MV-4-11 (cell line): ENCODE measurements at places on chromosomes 5 and 9.

- peak; percentile 21 for DNase-seq
Measured at GRCh38 chr5:146753641-146754040, 124.9 kb downstream of the PPP2R2B start.

DNA sequence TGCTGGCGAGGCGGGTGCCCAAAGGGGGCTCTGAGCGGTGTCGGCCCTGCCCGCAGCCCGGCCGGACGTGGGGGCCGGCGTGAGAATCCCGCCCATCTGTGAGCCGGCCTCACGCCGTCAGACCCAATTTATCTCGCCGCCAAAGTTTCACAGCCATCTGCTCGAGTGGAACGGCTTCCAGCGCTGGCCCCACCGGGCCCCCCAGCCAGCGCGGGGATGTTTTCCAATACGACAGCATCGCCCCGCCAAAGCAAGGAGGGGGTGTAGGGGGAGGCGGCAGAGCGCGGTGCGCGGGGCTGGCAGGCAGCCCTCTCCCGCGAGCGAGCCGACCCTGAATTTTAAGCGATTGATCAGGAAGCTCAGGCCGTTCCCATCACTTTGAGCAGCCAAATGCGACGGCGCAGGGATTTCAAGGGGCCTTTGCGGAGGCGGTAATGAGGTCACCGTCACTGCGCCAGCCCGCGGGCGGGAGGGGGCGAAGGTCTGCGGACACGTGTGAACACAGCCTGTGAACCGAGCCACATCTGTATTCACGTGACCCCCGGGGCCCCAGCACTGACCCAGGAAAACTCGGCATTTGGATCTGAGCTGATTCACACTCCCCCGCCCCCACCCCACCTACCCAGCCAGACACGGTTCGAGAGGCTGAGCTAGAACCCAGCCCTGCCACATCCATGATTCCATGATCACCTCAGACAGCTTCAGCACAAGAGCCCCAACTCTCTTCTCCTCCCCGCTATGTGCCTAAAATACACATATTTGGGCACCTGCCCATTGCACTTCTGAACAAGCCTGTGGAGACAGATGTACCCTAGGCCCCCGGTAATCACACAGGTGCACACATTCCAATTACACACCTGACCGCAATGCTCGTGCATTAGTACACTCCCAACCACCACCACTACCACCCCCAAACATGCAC lies 47.8 kb upstream of the PSD2 start:
- DNase-seq: no peak

- no peak for DNase-seq
Measured at GRCh38 chr9:136794281-136794999, 1.7 kb upstream of the CCDC183 start.

GRCh38 chr5:135192351-135192750 lies 158.3 kb upstream of the PITX1 start:
- DNase-seq: no peak

DNA sequence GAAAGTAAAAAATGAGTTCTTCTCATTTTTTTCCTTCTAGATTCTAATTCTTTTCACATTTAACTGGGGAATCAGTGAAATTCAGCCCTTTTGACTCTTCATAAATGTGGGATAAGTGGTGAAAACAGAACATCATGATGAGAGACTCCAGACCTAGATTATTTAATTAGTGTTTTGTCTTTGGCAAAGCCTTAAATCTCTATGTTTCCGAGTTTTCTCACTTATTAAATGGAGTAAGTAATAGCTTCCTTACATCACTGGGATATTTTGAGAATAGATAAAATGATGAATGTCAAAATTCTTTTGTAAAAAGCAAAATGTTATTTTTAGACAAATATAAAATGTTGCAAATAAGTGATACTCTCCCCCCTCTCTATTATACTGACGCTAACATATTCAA lies 468.6 kb upstream of the ARRDC3 start:
- DNase-seq: no peak

GRCh38 chr5:51691538-51692079 lies 308.4 kb downstream of the ISL1 start:
- DNase-seq: no peak

- no peak for DNase-seq
Measured at GRCh38 chr5:122056913-122057312, 21.1 kb downstream of the LOX start.

DNA sequence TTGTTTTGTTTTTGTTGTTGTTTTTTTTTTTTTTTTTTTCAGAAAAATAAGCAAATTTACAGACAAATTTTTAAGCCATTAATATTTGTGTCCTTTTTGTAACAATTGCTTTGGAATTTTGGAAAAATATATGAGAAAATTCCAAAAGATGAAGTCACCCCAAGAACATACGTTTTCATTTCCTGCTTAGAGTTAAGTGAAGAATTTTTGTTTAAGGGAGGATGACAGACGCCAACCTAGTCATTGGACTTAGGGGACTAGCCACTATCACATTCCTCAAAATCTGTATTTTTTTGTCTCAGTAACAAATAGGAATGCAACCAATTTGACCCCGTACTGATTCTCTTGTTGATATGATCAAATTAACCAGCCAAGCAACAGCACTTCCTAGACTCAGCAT lies 433.9 kb upstream of the SLC30A5 start:
- DNase-seq: no peak

DNA sequence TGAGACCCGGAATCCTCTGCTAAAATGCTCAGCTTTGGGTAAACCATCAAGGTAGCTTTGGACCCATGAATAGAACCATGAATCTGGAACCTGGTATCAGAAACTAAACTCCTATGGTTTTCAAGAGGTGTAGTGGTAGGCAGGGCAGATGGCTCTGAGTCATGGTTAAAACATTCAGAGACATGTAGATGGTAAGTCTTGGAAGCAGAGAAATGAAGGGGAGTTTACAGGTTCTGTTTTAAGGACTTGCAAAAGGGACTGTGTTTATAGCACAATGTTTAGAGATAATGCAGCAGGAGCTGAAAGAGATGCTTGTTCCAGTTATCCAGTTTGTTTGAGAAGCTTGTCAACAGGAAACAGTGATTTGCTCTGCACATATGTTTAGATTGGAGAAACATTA lies 36.0 kb upstream of the FBN2 start:
- no peak for DNase-seq

DNA sequence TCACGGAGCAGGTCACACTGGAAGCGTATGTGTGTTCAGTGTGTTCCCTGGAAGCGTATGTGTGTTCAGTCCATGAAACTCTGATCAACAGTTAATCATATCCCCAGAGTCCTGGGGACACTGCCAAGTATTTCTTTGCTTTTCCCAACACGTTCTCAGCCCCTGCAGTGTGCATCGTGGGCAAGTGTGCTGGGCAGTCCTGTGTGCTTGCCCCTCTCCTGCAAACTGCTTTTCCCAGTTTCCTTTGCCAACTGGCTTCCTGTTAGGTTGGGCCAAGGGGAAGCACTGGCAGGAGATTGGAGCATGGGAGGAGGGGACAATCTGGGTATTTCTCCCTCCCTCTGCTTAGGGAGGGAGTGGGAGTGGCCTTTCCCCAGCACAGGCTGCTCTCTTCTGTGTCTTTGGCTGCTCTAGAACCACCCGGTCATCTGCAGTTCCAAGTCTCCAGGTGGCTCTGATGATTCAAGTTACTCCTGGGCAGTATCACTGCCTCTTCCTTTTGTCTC lies 36.8 kb upstream of the NEK6 start:
- no peak for DNase-seq

DNA sequence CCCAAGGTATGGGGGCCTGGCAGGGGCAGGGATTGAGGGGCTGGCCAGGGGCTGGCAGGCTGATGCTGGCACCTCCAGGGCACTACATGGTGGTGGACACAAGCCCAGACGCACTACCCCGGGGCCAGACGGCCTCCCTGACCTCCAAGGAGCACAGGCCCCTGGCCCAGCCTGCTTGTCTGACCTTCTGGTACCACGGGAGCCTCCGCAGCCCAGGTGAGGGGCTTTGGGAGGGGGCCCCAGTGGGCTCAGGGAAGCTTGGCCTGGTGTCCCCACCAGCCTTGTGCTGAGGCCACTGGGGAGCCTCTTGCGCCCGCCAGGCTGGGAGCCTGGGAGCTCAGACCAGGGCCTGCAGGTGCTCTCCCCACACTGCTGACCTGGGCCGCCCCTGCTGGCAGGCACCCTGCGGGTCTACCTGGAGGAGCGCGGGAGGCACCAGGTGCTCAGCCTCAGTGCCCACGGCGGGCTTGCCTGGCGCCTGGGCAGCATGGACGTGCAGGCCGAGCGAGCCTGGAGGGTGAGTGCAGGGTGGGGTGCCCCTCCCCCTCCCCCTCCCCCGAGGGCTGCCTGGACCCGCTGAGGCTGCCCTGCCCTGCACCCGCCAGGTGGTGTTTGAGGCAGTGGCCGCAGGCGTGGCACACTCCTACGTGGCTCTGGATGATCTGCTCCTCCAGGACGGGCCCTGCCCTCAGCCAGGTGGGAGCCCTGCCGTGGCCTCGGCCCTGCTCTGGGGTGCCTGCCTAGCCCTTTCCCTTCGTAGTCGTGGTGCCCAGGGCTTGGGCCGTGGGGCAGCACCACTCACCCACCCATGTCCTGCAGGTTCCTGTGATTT lies 5.7 kb downstream of the MAMDC4 start:
- DNase-seq: no peak

GRCh38 chr5:167964529-167964928 lies 326.9 kb upstream of the WWC1 start:
- no peak for DNase-seq

DNA sequence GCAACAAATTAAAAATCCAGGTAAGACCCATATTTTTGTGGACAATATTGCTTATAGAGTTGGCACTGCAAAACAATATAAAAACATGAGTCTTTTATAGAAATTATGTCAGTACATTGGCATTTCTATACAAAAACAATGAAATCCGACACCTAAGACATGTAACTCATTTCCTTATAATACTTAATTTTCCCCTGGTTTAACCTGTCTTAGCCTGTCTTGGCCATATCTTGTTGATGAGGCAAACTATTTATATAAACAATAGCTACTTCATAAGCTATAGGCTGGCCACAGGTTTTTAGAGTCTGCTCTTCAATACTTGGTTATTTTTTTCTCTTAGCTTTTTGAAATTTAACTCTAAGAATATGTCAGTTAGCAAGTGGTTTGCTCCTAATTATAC lies 44.7 kb upstream of the IZUMO3 start:
- no peak for DNase-seq

DNA sequence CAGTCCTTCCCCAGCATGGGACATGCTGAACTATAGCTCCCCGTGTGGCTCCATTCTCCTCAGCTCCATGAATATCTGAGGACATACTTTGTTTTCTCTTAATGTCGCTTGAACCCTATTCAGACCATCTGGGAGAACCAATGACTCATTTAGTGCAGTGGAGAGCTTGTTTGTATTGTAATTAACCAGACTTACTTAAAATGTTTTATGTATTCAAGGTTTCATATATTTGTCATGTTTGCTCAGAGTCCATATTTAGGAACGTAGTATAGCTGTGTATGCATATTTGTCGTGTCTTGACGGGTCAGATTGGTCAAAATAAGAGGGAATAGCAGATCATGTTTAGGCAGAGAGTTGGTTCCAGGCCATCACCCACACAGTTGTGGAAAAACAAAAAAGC lies 150.1 kb upstream of the NTRK2 start:
- no peak for DNase-seq

DNA sequence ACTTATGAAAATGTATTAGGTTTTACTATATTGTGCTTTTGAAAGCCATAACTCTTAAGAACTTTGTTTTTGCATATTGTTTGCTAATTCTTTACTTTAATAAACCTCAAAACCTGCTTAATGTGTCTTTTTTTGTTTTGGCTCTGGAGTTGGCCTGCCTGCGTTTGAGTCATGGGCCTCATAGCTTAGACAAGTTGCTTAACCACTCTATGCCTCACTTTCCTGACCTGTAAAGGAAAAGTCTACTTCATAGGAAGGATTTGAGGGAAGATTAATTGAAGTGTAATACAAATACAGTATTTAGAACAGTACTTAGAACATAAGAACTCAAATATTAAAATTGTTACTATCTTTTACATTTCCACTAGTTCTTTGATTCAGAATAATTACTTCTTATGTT lies 10.3 kb downstream of the SMIM32 start:
- DNase-seq: no peak

GRCh38 chr5:141800617-141801016 lies 77.6 kb downstream of the PCDH1 start:
- DNase-seq: no peak

DNA sequence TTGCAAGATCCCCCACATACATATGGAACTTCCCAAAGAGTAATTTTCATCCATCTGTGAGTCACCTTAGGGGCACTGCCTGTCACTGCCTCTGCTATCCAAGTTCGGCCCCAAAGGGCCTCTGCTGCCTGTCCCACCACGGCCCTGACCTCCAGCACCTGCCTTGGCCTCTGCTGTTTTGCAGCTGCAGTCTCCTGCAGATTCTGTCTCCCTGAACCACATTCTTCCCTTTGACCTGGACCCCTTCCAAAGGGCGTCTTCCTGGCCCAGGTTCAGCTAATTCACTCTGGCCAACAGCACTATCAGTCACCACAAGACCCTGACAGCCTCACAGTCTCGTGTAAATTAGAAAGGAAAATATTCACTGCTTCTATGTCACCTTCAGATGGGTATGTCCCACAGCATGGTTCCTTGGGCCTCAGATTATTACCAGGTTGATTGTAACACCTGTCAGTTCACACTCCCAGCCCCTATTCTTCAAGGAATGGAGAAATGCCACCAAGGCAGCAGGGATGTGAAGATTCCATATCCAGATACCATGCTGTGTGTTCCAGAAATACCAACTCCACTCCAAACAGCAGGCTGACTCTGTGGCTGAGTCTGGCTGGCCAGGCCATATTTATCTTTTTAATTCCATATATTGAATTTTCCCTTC lies 479.3 kb downstream of the ARHGEF28 start:
- no peak for DNase-seq

- no peak for DNase-seq
Measured at GRCh38 chr5:160211352-160211751, 18.0 kb upstream of the FABP6 start.

- no peak for DNase-seq
Measured at GRCh38 chr5:17258431-17258830, 41.0 kb downstream of the BASP1 start.

GRCh38 chr9:131094015-131094414 lies 2.3 kb upstream of the AIF1L start:
- DNase-seq: no peak

DNA sequence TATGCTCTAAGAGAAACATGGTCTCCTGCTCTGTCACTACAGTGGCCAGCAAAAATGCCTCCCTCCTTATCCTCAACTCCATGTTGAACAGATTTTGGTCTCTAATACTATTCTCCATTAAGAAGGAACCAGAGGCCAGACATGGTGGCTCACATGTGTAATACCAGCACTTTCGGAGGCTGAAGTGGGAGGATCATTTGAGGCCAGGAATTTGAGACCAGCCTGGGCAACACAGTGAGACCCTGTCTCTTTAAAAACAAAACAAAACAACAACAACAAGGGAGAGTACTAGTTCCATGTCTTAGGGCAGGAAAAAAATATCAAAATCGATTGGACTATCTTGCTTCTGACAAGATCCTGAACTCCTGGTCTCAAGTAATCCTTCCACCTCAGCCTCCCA lies 14.6 kb downstream of the INIP start:
- no peak for DNase-seq
